SHP77 treated with DMSO at 0.1 percent for 48 hours (cell line): ENCODE measurements at places on chromosomes 2 and 18.

DNA sequence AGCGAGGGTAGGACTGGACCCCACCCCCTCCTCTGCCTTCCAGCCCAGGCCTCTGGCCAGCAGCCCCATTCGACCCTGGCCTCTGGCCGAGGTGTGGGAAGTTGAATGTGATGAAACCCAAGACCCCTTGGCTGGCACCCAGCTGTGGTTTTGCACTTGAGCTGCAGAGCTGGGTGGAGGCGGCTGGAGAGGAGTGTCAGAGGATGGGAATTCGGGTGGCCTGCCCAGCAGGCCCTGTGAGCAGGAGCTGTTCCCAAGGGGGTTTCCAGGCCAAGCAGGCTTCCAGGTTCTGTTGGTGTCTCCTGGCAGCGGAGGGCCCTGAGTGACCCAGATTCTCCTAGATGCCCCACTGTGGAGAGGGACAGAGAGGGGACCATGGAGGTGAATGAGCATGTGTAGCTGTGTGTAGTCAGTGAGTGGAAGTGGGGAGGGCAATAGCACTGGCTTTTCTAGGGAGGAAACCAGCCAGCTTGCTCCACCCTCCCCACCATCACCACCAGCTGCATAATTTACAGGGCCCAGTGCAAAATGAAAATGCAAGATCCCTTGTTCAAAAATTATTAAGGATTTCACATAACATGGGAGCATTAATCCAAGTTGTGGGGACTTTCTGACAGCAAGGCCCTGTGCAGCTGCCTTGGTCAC, 172.2 kb upstream of the HAAO start:
- DNase-seq: no peak

DNA sequence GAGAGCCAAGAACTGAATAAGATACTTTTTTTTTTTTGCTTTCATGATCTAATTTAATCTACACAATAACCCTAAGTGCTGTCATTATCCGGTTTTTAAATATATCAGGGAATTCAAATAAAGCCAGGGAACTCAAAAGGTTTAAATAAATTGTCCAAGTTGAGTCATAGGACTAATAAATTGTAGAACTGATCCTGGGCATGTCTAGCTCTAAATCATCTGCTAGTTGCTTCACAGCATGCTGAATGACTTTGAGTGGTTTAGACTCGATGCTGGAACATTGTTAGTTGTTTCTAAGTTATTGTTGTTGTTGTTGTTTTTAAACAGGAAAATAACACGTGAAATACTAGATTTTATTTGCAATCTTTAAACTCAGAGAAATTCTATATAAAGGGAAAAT, 147.2 kb upstream of the HNMT start:
- DNase-seq: no peak

- no peak for DNase-seq
These were observed 49.3 kb downstream of the CACNB4 start for GRCh38 chr2:152049541-152049940.

GRCh38 chr2:98241592-98241991, 104.7 kb upstream of the CNGA3 start:
- DNase-seq: no peak

DNA sequence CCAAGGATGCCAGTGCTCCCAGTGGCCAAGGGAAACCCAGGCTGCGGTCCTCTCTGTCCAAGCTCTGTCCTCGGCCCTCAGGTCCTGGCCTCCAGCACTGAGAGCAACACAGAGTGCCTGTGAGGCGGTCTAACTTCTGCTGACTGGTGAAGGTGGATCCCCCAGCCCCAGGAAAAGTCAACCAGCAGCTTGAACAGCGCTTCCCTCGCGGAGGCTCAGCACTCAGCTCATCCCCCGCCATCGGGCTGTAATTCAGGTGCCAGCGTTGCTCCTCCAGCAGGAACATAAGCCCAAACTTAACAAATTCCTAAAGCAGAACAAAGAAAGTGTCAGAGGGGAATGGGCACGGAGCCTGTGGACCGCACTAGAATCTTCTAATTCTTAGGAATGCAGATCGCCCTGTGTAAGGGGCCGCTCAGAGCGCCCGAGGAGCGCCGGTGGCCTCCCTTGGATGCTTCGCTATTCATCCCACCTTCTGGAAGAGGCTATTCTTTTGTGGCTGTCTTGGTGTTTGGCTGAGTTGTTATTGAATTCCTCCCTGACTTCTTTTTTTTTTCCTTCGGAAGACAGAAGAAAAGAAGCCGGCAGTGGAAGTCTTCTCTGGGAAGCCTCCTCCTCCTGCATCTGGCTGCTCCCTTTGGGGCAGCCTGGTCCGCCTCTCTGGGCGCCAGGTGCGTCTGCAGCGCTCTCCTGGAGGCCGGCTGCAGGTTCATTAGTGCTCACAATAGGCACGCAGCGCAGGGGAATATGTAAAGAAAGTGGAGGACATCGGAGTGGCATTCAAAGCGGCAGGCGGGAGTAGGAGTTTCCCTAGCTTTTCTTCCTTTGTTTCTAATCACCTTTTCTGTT, 905.6 kb downstream of the TSN start:
- DNase-seq: no peak

DNA sequence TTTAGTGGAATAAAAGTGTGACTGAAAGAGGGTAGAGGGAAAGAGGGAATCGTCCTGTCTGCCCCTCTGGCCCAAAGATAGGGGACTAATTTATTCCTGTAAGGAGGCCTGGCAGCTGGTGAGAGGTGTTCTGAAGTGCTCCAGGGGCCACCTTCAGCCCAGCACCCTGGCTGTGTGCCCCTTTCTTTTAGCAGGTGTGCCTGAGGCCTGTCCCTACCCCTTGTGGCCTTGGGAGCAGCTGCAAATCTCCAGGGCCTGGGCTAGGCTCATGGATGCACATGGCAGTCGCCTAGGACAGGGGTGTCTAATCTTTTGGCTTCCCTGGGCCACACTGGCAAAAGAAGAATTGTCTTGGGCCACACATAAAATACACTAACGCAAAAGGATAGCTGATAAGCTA, 37.3 kb downstream of the FHOD3 start:
- DNase-seq: no peak

DNA sequence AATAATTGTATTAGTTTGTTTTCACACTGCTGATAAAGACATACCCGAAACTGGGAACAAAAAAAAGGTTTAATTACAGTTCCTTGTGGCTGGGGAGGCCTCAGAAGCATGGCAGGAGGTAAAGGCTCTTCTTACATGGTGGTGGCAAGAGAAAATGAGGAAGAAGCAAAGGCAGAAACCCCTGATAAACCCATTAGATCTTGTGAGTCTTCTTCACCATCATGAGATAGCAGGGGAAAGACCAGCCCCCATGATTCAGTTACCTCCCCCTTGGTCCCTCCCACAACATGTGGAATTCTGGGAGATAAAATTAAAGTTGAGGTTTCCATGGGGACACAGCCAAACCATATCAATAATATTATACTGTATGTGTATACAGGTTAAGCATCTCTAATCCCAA, 73.3 kb upstream of the CABLES1 start:
- DNase-seq: no peak

DNA sequence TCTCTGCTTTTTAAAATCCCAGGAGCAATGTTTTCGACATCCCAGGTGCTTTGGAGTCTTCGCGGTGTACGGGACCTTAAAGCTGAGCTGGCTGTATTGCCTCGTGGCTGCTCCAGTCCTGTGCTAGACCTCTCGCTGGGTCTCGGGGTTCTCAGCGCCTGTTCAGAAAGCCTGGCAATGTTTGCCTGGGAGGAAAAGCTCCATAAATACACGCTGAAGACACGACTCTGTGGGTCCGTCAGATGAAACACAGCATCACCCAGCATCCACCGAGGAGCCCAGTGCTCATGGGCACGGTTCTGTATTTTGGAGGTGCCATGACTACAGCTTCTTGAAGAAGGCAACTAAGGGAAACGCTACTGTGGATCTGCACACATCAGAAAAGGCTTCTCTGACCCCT, 21.6 kb downstream of the MBP start:
- no peak for DNase-seq

GRCh38 chr2:38494394-38494793, 108.3 kb downstream of the HNRNPLL start:
- DNase-seq: no peak

DNA sequence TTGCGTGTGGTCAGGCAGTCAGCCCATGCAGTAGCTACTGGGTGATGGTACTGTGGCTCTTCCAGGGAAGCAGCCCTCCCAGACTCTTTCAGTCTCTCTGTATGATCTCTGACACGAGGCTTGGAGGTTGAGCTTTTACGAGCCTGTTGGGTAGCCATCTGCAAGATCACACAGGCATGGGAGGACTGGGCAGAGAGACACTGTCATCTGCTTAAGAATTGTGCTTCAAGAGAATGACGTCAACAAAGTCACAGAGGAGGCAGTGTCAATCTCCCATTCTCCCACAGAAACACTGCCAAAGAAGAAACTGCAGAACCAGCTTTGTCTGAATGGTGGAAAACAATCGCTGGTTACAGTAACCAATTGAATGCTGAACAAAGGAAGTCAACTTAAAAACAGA, 78.4 kb upstream of the MC2R start:
- no peak for DNase-seq

DNA sequence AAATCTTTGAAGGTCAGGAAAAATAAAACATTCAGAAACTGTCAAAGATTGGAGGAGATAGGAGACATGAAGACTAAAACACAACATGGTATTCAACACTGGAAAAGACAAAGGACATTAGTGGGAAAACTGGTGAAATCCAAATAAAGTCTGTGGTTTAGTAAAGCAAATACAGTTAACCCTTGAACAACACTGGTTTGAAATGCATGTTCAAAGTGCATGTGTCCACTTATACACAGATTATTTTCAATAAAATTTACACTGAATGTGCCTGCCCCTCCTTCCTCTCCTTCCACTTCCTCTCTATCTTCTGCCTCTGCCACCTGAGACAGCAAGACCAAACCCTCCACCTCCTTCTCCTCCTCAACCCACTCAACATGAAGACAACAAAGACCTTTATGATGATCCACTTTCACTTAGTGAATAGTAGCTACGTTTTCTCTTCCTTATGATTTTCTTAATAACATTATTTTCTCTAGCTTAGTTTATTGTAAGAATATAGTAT, 14.5 kb downstream of the OLA1 start:
- DNase-seq: no peak

- peak; percentile 24 for DNase-seq
These were observed 13.2 kb downstream of the NABP1 start for GRCh38 chr2:191691016-191691735.

- DNase-seq: no peak
These were observed 388.3 kb downstream of the CTNNA2 start for GRCh38 chr2:79901161-79901560.

GRCh38 chr2:114123925-114124324, 234.0 kb downstream of the ACTR3 start:
- DNase-seq: no peak

- DNase-seq: no peak
These were observed 102.4 kb downstream of the CACNB4 start for GRCh38 chr2:151996243-151997003.

DNA sequence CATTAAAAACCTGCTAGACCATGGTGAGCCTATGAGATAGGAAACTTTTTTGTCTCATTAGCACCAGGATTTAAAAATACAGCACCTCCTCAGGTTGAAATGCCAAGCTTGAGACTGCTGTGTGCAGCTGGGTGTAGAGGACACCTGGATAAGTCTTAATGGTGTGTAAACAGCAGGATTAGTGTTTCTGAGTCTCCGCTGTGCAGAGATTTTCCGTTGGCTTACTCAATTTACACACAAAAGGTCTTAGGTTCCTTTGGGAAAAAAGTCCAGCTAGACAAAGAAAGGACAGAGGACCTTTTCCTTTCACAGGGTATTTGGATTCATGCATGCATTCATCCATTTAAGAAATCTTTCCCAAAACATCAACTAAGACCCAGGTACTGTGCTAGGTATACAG, 168.1 kb downstream of the NRXN1 start:
- peak; percentile 28 for DNase-seq

DNA sequence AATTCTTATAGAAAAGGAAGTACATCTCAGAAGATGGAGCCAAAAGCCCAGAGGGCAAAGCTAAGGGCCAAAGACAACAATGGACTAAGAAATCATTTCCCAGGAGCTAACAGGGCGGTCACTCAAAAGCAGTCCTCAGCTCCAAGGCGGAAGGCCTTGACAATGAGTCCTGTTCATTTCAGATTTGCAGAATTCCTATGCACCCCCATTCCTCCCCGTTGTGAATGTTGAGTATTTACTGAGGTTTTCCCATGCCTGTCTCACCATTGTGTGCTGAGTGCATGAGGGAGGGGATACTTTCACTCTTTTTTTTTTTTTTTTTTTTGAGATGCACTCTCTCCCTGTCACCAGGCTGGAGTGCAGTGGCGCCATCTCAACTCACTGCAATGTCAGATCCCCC, 18.8 kb upstream of the DTNB start:
- no peak for DNase-seq

DNA sequence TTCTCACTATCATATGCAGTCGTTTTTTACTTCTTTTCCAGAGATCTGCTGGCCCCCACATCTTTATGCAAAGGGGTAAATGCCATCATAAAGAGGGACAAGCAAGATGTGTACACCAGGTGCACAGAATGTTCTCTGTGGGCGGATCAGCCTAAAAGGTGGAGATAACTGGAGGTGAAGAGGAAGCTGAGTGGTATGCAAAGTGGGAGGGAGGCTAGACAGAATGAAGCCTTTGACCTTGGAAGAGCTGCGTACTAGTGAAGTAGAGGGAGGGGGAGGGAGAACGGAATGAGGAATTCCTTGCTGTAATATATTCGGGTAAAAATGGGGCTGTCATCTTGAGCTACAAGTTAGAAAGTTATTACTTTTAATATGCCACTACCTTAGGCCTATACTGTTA, 287.5 kb upstream of the VRK2 start:
- peak; percentile 31 for DNase-seq

DNA sequence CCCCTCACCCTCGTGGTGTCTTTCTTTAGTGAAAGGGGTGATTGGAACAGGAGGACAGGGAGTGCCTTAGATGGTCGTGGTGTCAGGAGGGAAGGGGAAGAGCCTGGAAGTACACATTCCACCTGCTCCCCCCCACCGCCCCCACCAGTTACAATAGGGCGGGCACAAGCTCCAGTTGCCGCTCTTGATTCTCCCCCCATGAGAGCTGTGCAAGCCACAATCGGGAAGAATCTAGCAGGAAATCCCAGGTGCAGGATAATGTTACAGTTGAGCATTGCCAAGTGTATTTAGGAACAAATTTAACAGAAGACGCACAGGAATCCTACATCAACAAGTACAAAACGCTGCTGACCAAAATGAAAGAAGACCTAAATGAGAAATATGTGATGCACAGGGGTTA, 73.6 kb downstream of the ASAP2 start:
- DNase-seq: no peak
